ENCODE measurements at places on chromosomes 1 and 21.

DNA sequence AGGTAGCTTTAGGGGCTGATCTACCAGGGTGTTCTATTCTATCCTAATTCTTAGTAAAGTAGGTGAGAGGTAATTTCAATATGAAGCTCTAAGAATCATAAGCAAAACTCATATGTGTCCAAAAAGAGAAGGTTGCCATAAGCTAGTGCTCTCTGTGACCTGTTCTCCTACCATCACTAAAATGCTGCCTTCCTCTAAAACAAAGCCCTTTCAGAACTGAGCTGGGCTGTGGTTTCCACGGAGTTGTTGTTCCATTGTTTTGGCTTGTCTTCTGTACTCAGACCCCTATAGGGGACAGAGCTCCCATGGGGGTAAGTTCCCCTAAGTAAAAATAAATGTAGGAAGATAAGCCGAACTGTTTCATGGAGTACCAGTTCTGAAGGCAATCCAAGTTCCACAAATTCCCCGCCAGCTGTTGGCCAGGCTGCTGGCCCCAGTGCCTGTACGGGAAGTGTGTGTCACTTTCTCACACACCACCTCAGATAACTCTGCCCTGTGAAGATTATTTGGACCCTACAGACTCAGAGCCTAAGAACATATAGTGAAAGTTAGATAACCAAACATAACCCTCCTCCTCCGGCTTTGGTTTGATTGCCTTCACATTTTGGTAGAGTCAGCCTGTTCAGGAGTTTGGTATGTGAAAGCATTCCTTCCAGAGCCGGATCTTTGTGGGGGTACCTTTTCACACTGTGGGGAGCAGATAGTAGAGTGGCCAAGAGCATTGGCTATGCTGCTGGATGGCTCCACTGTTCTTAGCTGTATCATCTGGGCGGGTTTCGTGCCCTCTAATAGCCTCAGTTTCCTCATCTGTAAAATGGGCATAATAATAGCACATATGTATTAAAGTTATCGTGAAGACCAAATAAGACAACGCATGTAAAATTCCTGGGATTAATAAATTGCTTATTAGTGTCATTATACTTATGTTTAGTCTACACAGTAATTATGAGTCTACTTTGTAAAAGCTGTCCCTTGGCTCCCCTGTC lies 10.8 kb downstream of the DPT start:
- DNase-seq = no peak

DNA sequence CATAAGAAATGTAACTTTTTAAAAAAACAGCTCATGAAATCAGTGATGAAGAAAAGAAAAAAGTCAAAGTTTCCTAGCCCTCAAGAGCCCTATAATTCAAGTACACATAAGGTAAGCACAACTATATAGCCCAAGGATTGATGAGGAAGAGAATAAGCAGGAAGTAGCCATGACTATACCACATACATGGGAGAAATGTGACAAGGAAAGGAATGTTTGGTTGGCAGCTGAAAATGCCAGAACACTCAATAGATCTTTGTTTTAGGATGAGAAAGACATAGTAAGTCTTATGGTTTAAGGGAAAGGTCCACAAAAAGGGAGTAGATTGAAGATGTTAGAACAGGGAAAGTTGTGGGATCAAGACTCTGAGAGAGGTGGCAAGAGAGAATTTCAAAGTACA lies 5.7 kb downstream of the DOCK7 start:
- peak; percentile 40 for DNase-seq

DNA sequence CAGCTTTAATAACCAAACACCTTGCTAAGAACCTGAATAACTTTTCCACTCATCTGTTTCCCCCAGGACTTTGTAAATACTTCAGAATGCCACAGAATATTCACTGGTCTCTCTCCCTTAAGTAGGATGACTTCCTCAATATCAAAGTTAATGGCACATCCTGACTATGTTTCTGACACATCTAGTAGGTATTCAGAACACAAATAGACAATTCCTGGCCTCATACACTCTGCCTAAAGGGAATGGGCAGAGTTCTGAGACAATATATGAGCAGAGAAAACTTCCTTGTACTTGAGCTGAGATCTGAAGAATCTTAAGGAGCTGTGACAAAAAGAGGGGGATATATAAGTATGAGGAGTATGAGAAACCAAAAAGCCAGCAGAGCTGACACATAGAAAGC lies 34.8 kb downstream of the ANKRD13C start:
- peak; percentile 76 for DNase-seq

DNA sequence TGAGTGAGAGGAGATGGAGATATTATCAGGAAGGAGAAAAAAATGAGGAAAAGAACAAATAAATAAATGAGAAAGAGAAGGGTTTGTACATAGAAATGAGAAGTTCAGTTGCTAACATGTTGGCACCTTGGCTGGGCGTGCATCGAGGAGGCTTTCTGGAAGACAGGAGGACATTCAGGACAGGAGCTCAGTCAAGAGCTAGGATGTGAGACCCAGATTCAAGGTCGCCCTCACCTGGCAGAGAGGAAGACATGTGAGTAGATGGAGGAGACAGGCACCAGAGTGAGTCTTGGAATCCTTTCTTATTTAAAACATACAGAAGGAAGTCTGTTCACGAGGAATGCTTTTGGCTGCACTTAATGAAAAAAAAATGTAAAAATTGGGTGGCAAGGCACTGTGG lies 640.9 kb downstream of the NPHP4 start:
- DNase-seq = no peak

DNA sequence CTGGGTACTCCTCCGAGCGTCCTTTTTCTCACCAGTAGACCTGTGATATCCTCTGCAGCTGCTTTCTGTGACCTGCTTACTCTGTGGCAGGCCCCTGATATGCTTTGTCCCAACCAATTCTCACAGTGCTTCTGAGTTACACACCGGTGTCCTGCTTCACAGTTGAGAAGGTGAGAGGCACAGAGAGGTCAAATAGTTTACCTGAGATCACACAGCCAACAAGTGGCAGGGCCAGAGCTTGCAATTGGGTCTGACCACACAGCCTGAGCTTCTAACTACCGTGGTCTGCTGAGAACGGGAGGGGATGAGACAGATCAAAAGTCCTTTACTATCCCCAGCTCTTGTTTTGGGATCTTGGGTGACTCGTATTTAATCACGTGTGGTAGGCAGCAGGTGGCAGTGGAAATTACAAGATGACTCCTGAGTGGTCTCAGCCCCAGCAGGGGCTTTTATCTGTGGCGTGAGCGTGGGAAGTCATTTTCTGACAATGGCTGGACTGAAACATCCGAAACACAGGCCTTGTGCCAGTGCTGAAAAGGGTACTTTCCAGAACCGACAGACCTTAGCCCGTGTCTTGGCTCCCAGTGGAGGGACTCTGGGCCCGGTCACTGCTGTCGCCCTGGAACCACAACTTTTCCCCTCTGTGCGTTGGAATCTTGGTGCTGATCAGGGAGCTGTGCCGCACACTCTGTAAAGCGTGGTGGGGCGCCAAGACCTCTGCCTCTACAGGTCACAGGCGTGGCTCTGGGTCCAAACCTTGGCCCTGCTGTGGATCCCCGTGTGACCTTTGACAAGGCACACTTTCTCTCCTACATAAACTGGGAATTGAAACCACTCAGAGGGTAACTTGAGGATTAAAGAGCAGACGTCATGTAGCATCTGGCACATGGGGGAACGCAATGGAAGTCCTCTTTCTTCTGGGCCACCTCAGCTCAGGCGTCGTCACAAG lies 11.9 kb downstream of the THEMIS2 start:
- DNase-seq = no peak

DNA sequence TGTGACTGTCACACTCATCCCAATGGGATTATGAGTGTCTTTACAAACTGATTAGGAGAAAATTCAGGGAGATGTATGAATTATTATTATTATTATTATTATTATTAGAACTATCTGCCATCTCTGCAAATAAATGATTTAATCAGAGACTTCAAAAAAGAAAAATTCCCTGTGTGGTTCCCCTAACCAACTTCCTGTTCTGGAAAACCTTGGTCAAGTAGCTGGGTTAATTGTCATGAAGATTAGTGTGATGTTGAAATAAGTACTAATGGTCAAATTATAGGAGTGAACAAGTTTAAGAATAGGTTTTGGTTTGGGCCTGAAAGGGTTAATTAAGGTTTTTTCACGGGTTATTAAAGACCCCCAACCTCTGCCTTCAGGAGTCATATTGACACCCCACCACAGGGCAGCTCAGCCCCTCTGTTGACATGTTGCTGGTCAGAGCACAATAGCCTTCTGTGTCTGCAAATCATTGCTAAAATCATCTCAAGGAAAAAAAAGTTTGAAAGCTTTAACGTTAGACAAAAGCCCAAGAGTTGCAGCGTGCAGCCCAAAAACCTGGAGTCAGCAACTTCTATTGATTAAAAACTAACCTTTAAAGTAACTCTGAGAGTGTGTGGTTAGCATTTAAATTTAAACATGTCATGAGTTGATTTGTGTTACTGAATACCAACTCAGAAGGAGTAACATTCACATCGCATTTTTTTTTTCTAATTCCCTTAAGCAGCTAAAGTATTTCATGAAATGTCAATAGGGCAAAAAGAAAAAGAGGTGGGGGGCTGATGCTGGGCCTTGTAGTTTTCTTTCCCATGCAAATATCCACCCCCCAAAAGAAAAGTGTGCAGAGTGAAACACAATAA lies 272.5 kb downstream of the TM2D1 start:
- DNase-seq = peak; percentile 71

DNA sequence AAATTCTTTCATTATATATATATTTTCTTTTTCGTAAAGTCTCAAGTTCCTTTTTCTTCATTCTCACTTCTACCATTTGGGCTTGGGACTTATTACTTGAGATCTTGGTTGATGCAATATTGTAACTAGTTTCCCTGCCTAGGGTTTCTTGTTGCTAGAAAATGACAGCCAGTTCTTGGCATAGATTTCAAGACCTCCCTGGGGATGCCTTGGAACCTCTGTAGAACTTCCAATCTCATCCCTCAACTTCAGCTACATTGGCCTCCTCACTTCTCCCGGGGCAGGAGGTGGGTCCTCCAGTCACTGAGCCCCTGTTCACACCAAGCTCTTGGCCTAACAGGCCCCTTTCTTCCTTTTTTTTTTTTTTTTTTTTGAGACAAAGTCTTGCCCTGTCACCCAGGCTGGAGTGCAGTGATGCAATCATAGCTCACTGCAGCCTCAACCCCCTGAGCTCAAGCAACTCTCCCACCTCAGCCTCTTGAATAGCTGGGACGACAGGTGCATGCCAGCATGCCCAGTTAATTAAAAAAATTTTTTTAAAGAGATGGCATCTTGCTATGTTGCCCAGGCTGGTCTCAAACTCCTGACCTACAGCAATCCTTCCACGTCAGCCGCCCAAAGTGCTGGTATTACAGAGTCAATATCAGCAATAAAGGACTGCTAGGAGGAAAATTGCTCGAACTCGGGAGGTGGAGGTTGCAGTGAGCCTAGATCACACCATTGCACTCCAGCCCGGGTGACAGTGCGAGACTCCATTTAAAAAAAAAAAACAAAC lies 33.1 kb downstream of the MAP3K7CL start:
- DNase-seq = peak; percentile 25

DNA sequence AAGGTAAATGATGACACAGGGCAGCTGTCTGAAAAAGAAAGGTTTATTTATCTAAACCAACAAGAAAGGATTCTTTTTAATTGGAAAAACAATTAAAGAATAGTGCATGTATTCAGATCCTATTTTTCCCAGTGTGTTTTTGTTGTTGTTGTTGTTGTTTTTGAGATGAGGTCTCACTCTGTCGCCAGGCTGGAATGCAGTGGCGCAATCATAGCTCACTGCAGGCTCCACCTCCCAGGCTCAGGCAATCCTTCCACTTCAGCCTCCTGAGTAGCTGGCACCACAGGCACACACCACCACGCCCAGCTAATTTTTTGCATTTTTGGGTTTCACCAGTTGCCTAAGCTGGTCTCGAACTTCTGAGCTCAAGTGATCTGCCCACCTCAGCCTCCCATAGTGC lies 22.1 kb downstream of the NEK2 start:
- DNase-seq = no peak

DNA sequence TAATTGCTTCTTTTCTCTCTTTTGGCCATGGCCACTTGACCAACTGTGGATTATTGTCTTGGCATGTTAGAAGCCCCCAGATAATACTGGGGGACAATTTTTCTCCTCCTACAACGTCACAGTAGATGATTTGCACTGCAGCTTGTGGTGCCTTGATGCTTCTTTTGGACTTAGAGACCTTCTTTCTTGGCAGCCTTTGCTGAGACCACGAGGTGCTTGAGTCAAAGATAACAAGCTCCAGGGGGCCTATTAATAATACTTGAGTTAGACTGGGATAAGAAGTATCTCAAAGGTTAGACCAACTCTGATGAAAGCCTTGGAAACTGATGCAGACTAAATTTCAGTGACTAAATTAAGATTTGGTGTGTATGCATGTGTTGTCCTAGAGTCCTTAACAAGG lies 3.2 kb downstream of the PPP1R12B start:
- DNase-seq = no peak
